ENCODE measurements at places on chromosomes 2 and 18.

- DNase-seq = peak; percentile 83
Measured at GRCh38 chr18:9971313-9971920, 57.6 kb downstream of the VAPA start.

DNA sequence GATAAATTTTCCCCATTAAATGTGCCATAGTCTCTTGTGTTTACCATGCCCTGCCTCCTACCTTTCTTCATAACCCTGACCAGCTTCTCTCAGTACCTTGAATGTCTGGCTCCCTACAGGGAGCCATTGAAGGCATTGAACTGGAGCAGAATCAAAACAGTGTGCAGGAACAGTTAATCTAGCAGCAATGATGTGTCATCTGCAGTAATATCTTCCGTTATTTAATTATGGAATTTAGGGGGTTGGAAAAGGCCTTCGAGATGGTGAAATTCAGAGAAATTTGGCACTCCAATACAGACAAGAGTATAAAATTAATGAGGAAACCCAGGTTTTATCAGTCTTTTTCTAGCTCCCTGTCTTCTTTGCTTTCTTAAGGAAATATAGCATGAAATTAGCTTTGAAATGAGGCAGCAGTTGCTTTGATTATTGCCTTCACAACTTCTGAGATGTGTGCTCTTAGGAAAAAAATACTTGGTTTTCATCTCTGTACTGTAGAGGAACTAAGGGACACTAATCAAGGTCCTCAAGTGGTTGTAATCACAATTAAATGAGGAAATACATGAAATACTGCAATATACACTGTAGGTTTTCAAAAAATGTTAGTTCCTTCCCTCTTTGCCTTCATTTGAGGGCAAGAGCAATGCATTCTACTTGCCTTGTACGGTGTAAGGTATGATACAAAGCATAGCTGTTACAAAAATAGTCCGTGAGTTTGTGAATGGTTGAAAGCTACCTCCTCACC, 369.1 kb downstream of the SETBP1 start:
- DNase-seq = no peak

DNA sequence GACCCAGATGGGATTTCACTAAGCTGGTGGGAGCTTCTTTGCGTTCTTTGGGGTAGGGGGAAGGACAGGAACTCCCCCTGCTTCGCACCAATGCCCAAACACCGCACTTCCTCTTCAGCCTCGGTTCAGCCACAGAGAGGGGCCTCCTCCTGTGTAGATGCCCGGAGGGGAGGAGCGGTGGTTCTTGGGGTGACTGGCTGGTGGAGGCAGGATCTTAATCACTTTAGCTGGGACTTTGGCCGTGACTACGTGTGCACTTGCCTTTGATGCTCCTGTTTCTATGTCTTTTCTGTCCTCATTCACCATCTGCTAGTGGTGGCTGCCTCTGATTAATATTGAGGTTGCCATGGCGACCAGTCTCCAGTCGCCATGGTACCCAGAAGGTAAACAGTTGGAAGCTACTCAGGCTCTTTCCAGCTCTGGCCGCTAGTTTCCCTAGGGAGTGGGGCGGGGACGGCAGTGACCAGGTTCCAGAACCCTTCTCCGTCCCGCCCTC, 1.9 kb downstream of the CNGA3 start:
- DNase-seq = peak; percentile 22

GRCh38 chr2:146908776-146909175, 936.1 kb upstream of the ACVR2A start:
- no peak for DNase-seq

- no peak for DNase-seq
Measured at GRCh38 chr2:186181625-186182024, 304.4 kb upstream of the ZC3H15 start.

DNA sequence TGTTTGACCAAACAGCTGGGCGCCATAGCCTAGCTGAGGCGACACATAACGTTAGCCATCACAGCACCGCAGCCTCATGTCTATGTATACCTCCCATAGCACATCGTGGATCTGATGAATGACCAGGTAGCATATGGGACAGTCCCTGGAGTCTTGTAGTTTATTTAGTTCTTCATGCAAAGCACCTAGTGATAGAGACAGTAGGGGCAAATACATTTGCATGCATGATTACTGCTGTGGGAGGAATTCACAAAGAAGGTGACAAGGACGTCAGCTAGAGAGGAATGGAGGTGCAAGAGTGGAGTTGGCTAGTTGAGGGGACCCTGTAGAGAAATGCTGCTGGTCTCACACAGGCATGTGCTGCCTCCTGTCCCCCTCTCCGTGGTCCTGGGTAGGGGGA, 478.9 kb upstream of the HS6ST1 start:
- DNase-seq = no peak

GRCh38 chr2:29759360-29759759, 162.0 kb downstream of the ALK start:
- DNase-seq = no peak

DNA sequence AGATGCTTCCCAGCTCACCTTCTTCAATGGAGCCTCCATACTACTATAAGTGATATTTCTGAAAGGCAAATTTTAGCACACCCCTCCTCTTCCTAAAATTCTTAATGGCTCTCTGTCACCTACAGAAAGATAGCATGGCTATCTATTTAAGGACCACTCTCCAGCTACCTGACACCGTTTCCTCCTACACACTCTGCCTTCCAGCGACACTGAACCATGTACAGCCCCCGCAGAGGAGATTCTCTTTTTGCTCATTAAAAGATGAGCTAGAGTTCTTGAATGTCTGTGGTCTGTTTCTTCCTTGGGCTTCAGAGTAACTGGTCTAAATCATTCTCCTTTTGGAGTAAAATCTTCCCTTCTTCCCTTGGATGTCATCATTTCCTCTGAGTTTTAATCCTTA, 38.4 kb upstream of the GAREM1 start:
- no peak for DNase-seq

GRCh38 chr2:177246000-177246399, 18.5 kb downstream of the NFE2L2 start:
- no peak for DNase-seq

DNA sequence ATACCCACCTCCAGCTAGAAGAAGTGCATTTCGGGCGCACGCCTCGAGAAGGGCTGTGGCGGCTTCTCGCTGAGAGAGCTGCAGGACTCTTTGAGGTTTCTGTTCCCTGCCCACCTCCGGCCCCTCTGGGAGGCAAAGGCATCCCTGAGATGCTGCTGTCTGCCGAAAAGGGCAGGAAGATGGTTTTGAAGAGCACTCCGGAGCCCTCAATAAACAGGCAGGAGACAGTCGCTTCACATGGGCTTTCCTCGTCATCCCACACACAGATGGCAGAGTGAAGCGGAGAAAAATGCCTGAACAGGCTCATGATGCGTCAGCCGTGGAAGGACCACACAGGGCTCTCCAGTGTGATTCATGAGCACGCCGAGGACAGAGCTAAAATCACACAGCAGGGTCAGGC, 25.4 kb upstream of the GLI2 start:
- DNase-seq = no peak

DNA sequence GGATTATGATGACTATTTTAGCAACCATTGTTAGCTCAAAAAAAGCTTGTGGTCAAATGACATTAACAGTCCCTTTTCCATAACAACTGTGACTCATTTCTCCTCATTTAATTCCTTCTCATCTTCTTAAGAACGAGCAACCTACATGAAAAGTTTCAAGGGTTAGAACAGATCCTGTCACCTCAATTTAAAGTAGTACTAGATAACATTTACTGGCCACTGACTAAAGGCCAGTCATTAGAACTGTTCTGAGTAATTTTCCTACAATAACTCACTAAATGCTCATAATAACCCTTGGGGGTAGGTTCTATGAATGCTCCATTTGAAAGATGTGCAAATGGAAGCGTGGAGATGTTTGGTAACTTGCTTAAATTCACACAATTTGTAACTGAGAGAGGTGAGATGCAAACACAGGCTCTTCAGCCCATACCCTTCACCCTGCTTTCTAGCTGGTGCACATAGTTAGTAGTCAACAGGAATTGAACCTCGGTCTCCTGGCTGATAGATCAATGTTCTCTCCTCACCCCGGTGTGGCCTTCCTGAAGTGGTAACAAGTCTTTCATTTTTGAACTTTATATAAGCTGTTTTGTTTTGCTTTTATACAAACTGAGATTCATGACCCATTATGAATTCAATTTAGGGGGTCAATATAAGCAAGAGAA, 212.5 kb downstream of the SETBP1 start:
- DNase-seq = no peak

DNA sequence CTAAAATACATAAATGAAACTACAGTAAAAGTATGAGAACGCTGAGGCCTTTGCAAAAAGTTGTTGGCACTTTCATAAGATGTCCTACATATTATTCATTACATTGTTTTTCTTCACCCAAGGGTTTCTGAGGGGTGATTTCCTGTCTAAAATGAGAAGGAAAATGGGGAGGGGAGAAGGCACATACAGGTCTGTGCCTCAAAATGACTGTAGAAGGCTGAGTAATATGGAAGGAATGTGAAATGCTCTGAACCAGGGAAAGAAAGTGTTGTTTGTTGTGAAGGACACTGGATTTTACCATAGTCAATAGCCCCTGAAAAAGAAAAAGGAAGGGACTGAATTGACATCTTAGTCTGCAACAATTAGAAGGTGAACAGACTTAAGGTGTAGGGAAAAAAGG, 99.5 kb upstream of the RNF152 start:
- no peak for DNase-seq

- DNase-seq = no peak
Measured at GRCh38 chr2:138329591-138329990, 172.0 kb upstream of the SPOPL start.

- DNase-seq = no peak
Measured at GRCh38 chr2:20594957-20595356, 55.9 kb downstream of the HS1BP3 start.

DNA sequence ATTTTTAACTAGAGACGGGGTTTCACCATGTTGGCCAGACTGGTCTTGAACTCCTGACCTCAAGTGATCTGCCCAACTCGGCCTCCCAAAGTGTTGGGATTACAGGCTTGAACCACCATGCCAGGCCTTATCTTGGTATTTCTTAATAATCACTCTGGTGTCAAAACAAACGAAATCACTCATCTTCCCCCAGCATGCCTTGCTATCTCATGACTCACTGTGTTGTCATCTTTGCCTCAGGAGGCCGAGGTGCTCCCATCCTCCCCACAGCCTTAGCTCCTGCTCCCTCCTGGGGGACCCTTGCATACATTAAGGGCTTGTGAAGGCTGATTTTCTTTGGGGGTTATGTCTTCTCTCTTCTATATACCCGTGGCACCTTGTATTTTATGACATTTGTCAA, 250.1 kb upstream of the DPP10 start:
- peak; percentile 54 for DNase-seq

DNA sequence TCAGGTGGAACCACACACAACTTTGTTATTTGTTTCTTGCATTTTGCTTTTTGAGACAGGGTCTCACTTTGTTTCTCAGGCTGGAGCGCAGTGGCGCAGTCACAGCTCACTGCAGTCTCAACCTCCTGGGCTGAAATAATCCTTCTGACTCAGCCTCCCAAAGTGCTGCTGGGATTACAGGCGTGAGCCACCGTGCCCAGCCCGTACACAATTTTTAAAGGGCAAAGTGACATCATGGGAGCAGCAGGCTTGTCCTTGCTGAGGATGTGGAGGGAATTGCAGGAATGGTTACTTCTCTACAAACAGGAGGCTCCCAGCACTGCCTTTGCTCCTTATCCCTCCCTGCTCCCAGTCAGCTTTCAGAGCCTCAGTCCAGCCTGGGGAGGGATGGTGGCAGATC, 355.9 kb upstream of the KLHL29 start:
- DNase-seq = no peak

DNA sequence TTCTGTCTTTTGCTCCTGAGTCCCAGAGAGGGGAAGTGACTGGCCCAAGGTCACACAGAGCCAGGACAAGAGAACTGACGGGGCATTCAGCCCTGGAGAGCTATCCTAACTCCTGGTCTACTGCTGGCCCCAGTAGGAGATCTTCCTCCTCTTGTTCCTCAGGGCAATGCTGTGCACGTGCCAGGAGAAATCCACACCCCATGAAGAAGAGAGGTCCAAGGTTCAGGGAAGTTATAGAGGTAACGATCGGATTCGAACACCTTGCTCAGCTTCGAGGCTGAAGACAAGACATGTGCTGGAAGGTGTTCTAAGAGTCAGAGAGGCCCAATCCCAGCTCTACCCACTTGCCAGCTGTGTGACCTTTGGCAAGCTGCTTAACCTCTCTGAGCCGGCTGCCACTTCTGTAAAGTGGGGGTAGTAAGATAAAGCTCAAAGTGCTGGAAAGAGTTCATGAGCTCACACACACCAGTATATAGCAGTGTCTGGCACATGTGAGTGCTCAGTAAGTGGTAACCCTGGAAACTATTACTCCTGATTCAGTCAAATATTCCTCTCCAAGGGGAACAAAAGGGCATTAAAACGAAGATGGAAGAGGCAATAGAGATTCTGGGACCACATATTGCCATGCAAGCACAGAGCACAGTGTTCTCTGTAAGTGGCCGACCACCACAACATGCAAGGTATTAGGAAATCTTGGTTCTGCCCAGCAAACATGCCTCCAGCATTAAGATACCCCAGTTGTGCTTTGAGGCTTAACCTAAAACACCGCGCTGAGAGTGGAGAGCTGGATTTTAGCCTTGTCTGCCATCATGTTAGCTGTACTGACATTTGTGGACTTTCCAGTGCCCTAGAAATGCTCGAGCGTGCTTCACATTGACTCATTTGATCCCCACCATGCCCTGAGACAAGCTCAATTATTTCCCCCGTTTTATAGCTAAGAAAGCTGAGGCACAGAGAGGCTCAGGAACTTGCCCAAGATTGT, 25.6 kb downstream of the SERTAD2 start:
- no peak for DNase-seq

DNA sequence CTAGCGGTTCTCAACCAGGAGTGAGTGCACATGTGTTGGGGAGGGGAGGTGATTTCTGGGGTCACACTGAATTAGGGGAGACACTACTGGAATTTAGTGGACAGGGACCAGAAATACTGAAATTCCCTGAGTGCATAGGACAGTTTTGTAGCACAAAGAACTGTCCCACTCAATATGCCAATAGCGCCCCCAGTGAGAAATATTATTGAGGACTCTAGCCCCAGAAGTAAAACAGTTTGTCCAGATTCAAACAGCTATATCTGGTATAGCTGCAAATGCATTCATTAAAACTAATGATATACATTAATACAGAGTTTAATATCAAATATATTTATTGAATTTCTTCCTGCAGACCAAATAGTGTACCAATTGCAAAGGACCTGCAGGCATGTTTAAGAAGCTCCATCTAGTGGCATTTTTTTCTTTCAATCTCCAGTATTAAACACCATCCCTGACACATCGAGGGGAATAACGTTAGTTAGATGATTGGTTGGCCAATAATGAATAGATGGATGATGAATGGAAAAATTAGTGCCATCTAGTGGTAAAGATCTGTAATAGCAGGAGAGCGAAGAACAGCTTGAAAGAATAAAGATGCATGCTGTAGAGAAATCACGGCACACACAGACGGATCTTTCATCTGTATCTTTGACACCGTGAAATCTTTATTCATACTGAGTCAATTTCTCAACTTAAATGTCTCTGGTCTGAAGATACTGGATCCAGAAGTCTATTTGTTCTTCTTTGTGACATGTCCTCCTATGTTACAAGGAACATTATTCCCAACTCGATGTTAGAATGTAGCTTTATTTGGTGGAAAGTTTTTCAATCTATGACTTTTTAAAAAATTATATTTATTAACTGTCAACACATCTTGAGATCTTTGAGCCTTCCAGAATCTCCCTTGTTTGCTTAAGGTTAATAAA, 62.5 kb downstream of the DHRS9 start:
- DNase-seq = peak; percentile 80
